ENCODE measurements at places on chromosomes 11 and 22. TPM values are rescaled to one million over a fixed set of nuclear protein-coding genes. Genes with fewer than 3 reads are reported as not detected.

- no peaks in the 10 kb centered on the region for H3K36me3 ChIP-seq
- H3K4me3 ChIP-seq = no peak overlapping the region
- H3K27ac ChIP-seq = no peak overlapping the region
- peaks cover 2% of the 10 kb centered on the region for H3K4me1 ChIP-seq
- DNase-seq = no peak
These were observed 109.9 kb downstream of the MICAL3 start for GRCh38 chr22:17914474-17914873.

SYCE3 gene
- total RNA-seq = 0.58 TPM

DDIAS gene
- total RNA-seq = 10.1 TPM

SNX19 gene
- total RNA-seq = 41.8 TPM

ZNF214 gene
- total RNA-seq = not detected

DNA sequence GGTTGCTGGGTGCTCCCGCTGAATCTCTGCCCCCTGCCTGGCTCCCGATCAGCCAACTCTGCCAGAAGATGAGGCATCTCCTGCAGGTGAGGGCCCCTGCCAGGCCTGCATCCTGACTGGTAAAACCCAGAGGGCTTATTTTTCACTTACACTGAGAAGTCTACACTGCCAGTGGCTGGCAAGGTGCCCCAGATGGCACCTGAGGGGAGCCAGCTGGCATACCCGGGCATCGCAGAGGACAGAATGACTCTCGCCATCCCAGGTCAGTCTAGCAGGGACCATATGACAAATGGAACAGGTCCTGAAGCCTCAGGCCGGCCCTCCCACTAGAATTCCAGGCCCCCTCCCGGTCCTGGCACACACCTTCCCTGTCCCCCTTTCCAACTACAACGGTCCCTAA lies 30.9 kb downstream of the MACROD1 start:
- H3K4me3 ChIP-seq = no peak overlapping the region
- no peaks in the 10 kb centered on the region for H3K27me3 ChIP-seq
- no peak for DNase-seq
- no peaks in the 10 kb centered on the region for H3K4me1 ChIP-seq
- no peak overlapping the region for H3K27ac ChIP-seq

YPEL1 gene
- total RNA-seq = 17.5 TPM

KCTD21 gene
- 7.5 TPM for total RNA-seq

- peak; percentile 9 for DNase-seq
- no peaks in the 10 kb centered on the region for H3K36me3 ChIP-seq
- no peak overlapping the region for H3K27ac ChIP-seq
- H3K4me3 ChIP-seq = no peak overlapping the region
These were observed 147.0 kb upstream of the B3GAT1 start for GRCh38 chr11:134558916-134559601.

- H3K27ac ChIP-seq = no peak overlapping the region
- no peaks in the 10 kb centered on the region for H3K27me3 ChIP-seq
- H3K4me1 ChIP-seq = peaks cover 10% of the 10 kb centered on the region
- peaks cover 55% of the 10 kb centered on the region for H3K36me3 ChIP-seq
- H3K4me3 ChIP-seq = no peak overlapping the region
These were observed 24.1 kb downstream of the USP35 start for GRCh38 chr11:78212586-78213371.

DNA sequence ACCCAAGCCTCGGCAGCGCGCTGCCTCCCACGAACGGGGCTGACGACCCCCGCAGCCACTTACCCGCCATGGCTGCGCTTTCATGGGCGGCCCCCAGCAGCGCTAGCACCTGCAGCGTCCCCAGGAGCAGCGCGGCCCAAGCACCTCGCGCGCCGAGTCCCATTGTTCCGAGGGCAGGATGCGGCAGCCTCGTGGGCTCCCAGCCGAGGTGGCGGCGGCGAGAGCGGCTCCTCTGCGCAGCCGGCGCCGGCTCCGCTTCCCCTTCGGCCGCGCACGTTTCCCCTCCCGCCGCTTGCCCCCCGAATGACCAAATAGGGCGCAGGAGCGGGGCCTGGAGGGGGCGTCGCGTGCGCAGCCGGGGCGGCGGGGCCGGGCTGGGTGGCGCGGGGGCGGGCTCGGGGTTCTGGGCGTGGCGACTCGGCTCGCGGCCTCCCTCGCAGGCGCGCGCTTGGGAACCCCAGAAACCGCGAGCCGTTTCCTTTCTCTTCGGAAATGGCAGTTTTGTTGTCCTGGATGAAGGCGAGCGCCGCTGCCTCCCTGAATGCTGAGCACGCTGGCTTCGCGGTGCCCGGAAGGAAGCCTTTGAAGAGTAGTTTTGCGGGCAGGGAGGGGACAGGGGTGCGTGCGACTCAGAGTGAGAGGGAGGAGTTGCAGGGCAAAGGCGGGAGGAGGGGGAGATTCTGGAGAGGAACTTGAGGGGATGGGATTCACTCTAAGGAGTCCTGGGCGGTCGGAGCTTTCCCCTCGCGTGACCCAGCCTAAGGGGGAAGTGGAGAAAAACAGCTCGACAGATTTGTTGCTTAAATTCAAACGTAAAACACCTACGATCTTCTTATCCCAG lies at the start of gene TMEM123:
TSS of gene TMEM123 (minus strand) at position 305 of the 841 bp plus-strand sequence. CDS start at position 163, 142 bp downstream.
- DNase-seq = peak; percentile 94
- peaks cover 77% of the 10 kb centered on the region for H3K4me1 ChIP-seq
- H3K4me3 ChIP-seq = peak within 1 kb of the TSS; percentile 96
- H3K36me3 ChIP-seq = peaks cover 41% of the 10 kb centered on the region

PAMR1 gene
- total RNA-seq = not detected

DNA sequence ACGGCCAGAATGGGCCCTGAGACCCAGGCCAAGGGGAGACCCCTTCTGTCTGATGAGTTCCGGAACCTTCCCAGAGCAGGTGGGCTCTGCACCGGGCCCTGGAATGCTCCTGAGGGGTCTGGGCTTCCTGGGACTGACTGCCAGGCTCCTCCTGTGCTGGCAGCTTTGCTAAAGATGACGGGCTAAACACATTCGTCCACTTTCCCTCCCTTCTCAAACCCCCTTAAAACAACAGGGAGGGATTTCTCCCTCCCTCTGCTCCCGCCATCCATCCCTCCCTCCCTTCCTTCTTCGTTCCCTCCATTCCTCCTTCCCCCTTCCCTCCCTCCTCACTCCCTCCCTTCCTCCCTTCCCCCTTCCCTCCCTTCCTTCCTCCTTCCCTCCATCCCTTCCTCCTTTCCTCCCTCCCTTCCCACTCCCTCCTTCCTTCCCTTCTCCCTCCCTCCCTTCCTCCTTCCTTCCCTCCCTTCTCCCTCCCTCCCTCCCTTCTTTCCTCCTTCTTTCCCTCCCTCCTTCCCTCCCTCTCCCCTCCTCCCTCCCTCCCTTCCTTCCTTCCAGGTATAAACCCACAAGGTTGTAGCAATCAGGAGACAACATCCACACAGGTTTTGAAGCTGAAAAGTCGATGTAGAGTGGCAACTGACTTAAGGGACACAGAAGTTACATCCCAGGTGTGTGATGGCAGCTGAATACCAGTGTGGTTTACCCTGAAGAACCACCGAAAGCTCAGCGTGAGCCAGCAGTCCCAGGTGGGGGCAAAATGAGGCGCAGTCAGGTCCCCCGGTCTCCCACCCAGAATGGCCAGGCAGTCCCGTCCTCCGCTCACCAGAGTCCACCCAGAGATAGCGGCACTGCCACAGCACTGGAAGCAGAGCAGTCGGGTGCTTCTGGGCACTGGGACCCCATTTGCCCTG lies 18.8 kb upstream of the MGAT3 start:
- no peaks in the 10 kb centered on the region for H3K36me3 ChIP-seq
- peaks cover 7% of the 10 kb centered on the region for H3K4me1 ChIP-seq
- no peak overlapping the region for H3K4me3 ChIP-seq

ZNF280B gene
- 2.0 TPM for total RNA-seq

VWCE gene
- total RNA-seq = 1.7 TPM

DNA sequence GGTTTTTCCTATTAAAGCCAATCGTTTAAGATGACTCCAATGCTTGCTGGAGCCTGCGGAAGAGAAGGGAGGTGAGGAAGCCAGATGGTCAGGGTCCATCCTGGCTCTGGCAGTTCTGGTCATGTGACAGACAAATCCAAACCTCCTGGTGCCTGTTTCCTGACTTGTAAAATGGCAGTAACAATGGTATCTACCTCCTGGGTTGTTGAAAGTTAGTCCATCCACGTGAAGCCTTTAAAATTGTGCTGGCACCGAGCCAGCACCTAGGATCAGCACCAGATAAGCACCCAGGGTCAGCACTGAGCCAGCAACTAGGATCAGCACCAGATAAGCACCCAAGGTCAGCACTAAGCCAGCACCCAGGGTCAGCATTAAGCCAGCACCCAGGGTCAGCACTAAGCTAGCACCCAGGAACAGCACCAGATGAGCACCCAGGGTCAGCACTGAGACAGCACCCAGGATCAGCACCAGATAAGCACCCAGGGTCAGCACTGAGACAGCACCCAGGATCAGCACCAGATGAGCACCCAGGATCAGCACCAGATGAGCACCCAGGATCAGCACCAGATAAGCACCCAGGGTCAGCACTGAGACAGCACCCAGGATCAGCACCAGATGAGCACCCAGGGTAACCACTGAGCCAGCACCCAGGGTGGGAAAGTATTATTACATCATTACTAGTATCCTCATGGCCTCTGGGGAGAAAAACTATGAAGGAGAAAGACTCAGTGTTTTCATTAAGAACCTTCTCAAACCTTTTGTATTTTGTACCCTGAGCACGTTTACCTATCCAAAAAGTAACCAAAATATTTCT lies 17.2 kb downstream of the KIAA0930 start:
- no peak for DNase-seq
- H3K27me3 ChIP-seq = no peaks in the 10 kb centered on the region
- H3K36me3 ChIP-seq = no peaks in the 10 kb centered on the region
- H3K4me1 ChIP-seq = peaks cover 12% of the 10 kb centered on the region

- peaks cover 29% of the 10 kb centered on the region for H3K27me3 ChIP-seq
- no peak overlapping the region for H3K27ac ChIP-seq
- H3K4me1 ChIP-seq = peaks cover 2% of the 10 kb centered on the region
- DNase-seq = no peak
- H3K4me3 ChIP-seq = no peak overlapping the region
These were observed 11.3 kb upstream of the MS4A7 start for GRCh38 chr11:60367009-60367408.

GRCh38 chr11:47003180-47003877 lies 66.8 kb downstream of the CSTPP1 start:
- DNase-seq = no peak
- H3K27ac ChIP-seq = no peak overlapping the region

POU2AF1 gene
- total RNA-seq = 7.7 TPM

PKP3 gene
- total RNA-seq = not detected

DNA sequence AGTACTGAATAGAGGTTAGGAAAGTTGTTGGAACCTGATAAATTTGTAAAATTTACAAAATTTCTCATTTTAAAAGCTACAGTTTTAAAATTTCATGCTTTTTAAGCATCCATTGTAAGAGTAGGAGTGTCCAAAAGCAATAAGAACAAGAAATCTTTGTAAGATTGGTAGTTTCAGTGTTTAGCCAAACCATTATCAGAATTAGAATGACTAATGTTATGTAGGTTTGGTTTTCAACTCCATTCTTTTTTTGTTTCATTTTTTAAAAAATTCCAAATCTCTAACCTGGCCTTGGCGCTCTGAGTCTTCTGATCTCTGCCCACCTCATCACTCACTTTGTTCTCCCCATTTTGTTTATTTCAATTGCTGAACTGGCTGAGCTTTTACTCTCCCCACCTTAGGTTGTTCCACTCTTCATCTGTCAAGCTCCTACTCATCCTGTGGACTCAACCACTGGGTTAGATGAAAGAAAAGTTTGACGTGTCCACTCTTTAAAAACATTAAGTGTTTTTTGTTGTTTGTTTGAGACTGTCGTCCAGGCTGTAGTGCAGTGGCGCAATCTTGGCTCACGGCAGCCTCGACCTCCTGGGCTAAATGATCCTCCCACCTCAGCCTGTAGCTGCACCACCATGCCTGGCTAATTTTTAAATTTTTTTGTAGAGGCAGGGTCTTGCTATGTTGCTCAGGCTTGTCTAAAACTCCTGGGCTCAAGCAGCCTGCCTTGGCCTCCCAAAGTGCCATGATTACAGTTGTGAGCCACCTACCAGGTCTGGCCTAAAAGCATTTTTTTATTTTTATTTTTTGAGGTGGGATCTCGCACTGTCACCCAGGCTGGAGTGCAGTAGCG lies 14.0 kb downstream of the EP300 start:
- H3K36me3 ChIP-seq = peaks cover 42% of the 10 kb centered on the region
- DNase-seq = no peak
- no peak overlapping the region for H3K27ac ChIP-seq
- H3K4me1 ChIP-seq = peaks cover 41% of the 10 kb centered on the region

MOB2 gene
- total RNA-seq = 52.9 TPM

ZP1 gene
- 0.18 TPM for total RNA-seq

- no peaks in the 10 kb centered on the region for H3K36me3 ChIP-seq
- H3K27me3 ChIP-seq = peaks cover 3% of the 10 kb centered on the region
- H3K4me3 ChIP-seq = no peak overlapping the region
- peaks cover 24% of the 10 kb centered on the region for H3K4me1 ChIP-seq
- DNase-seq = no peak
These were observed 9.3 kb upstream of the CD3E start for GRCh38 chr11:118295199-118295598.

- no peak for DNase-seq
- H3K36me3 ChIP-seq = no peaks in the 10 kb centered on the region
- H3K4me3 ChIP-seq = no peak overlapping the region
These were observed 9.9 kb upstream of the NUP160 start for GRCh38 chr11:47857892-47858543.

CAPN5 gene
- 0.65 TPM for total RNA-seq

BCO2 gene
- total RNA-seq = 1.0 TPM

DNA sequence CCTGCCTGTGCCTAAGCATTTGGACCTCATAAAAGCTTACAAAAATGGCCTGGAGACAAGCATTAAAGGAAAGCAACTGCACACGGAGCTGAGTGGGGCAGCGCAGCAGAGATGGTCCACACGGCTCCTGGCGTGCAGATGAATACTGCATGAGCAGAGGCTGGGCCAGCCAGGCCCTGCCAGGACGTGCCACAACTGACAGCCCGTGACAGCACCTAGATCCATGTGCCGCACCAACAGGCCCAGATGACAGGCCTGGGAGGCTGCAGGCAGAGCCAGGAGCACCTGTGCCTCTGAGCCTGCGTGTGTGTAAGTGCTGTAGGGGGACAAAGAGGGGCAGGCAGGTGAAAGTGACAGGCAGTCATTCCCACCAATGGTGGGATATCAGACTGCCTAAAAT lies 33.4 kb downstream of the MICAL3 start:
- H3K27ac ChIP-seq = no peak overlapping the region
- H3K27me3 ChIP-seq = no peaks in the 10 kb centered on the region
- H3K4me1 ChIP-seq = peaks cover 24% of the 10 kb centered on the region
- DNase-seq = no peak

GRCh38 chr11:612201-612960 lies 3.4 kb downstream of the IRF7 start:
- H3K4me1 ChIP-seq = peaks cover 13% of the 10 kb centered on the region
- peak; percentile 44 for DNase-seq
- H3K27ac ChIP-seq = peak overlapping the region; percentile 84
- peaks cover 61% of the 10 kb centered on the region for H3K36me3 ChIP-seq

GRCh38 chr11:3159296-3160190 lies 5.6 kb downstream of the OSBPL5 start:
- H3K4me1 ChIP-seq = peaks cover 1% of the 10 kb centered on the region
- H3K4me3 ChIP-seq = no peak overlapping the region
- H3K27ac ChIP-seq = no peak overlapping the region
- DNase-seq = no peak

All from activated CD4-positive, alpha-beta memory T cell treated with anti-CD3 and anti-CD28 coated beads, Interleukin-2, amount 10 ng/mL, durations not matched to agents 7 days and 5 days (primary cell).